Kidney glomerular epithelial cell (primary cell): ENCODE measurements at places on chromosomes 16 and 17.

DNA sequence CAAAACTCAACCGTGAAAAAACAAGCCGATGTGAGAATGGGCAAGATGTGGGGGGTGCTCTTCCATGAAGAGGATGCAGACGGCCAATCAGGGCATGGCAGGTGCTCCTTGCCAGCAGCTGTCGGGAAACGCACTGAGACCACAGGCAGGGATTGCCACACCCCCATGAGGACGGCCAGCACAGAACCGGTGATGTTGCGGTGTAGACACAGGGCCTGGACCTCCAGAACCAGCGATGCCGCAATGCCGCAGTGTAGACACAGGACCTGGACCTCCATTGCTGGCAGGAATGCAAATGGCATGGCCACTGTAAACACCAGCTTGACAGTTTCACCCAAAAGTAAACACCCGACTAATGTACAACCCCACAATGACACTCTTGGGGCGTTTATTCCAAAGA lies 164.9 kb downstream of the BANP start:
- no peak for DNase-seq

GRCh38 chr17:66509926-66510325 lies 207.5 kb downstream of the PRKCA start:
- DNase-seq, result no peak

- DNase-seq, result no peak
These were observed 157.3 kb downstream of the CDH13 start for GRCh38 chr16:82783933-82784572.

GRCh38 chr16:1346422-1347285 lies 5.0 kb downstream of the TSR3 start:
- no peak for DNase-seq

GRCh38 chr17:7136266-7136877 lies 21.8 kb upstream of the ASGR2 start:
- peak; percentile 12 for DNase-seq

DNA sequence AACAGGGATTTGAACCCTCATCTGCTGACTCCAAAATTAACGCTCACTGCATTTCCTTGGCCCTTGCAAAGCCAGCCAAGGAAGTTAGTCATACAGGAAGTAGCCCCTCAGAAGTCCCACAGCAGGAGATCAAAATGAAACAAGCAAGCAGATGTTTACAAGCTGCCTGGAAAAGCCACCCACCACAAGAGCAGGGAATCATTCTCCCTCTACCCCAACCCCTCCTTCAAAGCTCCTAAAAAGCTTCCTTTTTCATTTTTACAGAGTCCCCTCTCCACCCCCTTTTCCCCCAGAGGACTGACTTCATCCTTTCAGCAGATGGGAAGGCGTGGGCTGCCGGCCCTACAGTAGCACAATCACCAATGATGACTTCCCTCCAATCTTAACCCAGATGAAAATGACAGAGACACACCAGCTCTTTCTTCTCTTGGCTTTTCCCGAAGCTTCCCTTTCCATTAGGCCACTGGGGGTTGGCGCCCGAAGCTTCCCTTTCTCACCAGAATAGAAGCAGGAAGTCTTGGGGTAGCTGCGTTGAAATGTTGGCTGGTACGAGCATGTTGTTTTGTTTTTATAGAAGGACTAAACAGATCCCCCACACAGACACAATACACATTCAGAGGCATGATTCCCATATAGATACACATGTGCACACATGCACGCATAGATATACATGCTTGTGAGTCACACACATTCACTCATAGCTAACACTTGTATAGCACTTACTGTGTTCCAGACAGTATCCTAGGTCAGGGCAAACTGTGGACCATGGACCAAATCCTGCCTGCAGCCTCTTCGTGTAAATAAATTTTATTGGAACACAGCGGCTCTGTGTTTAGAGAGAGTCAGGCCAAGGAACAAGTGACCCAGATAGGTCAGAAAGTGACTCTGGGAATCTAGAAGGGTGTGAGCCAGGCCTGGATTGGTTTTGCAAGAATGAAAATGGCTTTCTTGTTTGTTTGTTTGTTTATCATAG lies 17.4 kb downstream of the ITPRIPL2 start:
- peak; percentile 8 for DNase-seq

DNA sequence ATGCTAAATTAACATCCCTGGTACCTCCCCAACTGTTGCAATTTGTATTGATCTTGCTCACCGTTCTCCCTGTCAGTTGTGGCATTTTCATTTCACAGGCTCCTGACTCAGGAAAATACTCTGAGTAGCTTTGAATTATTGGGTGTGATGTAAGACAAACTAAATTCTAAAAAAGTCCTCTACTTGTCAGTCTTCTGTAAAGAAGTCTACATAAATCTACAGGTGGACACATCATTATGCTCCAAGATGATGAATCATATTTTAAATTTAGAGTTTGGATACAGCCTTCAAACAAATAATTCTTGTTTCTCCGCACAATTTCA lies 47.2 kb downstream of the MARCHF10 start:
- no peak for DNase-seq

DNA sequence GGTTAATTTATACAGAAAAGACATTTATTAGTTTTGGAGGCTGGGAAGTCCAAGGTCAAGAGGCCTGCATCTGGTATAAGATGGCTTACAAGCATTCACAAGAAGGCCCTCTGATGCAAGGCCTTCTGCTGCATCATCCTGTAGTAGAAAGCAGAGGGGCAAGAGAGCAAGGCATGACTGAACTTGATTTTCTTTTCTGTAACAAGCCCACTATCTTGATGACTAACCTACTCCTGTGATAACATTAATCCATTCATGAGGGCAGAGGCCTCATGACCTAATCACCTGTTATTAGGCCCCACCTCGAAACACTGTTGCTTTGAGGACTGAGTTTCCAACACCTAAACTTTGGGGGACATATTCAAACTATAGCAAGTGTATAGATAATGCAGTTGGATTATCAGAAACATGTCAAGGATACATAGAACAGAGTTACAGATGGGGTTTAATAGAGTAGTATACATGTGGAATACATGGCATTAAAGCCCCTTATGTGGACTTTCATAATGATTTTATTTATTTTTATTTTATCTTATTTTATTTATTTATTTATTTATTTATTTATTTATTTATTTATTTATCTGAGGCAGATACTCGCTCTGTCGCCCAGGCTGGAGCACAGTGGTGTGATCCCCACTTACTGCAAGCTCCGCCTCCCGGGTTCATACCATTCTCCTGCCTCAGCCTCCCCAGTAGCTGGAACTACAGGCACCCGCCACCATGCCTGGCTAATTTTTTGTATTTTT lies 88.2 kb downstream of the CHD9 start:
- no peak for DNase-seq

DNA sequence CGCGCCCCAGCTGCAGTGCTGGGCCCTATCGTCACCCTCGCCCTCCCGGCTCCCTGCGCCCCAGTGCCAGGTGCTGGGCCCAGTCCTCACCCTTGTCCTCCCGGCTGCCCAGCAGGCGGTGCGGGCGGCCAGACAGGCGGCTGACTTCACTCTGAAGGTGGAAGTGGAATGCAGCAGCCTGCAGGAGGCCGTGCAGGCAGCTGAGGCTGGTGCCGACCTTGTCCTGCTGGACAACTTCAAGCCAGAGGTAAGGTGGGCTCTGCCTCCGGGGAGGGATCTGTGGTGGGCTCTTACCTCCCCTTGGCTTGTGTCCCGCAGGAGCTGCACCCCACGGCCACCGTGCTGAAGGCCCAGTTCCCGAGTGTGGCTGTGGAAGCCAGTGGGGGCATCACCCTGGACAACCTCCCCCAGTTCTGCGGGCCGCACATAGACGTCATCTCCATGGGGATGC lies 17.9 kb downstream of the QPRT start:
- DNase-seq, result no peak

DNA sequence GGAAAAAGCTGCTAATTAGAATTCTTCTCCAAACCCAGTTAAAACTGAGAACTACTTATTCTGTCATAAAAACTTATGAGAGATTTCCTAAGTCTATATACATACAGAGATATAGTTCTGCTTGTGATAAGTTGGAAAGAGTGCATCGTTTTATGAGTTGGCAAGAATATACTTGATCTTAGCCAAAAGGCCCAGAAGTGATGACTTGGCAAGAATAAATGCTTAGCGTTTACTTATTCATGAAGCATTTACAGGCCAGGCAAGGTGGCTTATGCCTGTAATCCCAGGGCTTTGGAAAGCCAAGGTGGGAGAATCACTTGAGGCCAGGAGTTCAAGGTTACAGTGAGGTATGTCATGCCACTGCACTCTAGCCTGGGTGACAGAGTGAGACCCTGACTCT lies 81.7 kb downstream of the CYB561 start:
- no peak for DNase-seq

DNA sequence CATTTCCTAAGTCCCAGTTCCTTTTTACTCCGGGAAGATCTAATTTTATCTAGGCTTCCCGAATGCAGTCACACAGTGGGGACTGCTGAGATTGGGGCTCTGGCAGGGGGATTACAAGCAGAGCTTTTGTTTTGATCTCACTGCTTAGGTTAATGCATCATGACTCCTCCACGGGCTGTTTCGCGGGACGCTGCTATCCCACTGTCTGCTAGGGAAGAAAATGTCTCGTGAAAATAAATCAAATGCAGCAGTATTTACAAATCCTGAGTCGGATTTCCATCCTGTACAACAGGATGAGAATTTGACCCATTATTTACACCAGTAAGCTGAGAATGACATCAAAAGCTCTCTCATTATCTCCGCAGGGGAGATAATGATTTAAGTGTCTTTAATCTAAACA lies 83.8 kb downstream of the CDH11 start:
- DNase-seq, result no peak

DNA sequence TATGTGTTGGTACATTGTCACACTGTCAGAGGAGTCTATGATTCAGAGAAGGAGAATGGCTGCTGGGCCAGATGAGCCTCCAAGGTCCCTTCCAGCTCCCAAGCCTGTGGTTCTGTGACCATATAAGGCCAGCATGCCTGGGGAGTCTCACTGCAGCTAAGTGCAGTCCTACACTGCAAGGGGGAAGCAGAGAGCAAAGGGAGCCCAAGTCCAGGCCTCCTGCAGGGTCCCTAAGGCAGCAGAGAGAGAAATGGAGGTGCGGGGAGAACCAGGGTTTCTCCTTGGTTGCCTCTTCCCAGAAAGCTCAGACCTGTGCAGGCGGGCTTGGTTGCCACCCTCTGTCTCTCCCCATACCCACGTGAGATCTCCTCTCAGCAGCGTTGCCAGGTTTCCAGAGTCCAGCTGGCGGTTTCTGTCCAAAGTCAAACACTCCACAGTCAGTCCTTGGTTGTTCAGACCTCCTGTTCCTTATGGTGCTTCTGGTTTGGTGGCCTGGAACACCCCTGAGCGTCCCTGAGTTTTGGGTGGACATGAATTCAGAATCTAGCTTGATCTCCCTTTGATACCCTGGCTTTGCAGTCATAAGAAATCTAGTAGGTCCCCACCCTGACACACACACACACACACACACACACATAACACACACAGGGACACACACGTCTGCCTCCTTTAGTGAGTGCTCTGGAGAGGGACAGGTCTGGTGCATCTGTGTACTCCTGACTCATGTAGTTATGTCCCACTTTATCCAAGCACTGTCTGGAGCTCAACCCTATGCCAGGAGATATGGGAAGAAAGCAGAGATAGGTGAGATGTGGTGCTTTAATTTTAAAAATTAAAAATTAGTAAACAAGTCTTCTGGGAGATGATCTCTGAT lies 78.8 kb downstream of the GNAO1 start:
- peak; percentile 34 for DNase-seq

- DNase-seq, result no peak
These were observed 39.3 kb upstream of the TEKT1 start for GRCh38 chr17:6870841-6871240.

- no peak for DNase-seq
These were observed 17.3 kb downstream of the GRB7 start for GRCh38 chr17:39754958-39755553.

- peak; percentile 90 for DNase-seq
These were observed at the start of gene MNT for GRCh38 chr17:2400877-2401425. MNT (minus strand) TSS chr17:2401060; CDS start chr17:2400712, 348 bp downstream.

- DNase-seq, result no peak
These were observed 183.8 kb downstream of the CCDC182 start for GRCh38 chr17:57561072-57561861.

DNA sequence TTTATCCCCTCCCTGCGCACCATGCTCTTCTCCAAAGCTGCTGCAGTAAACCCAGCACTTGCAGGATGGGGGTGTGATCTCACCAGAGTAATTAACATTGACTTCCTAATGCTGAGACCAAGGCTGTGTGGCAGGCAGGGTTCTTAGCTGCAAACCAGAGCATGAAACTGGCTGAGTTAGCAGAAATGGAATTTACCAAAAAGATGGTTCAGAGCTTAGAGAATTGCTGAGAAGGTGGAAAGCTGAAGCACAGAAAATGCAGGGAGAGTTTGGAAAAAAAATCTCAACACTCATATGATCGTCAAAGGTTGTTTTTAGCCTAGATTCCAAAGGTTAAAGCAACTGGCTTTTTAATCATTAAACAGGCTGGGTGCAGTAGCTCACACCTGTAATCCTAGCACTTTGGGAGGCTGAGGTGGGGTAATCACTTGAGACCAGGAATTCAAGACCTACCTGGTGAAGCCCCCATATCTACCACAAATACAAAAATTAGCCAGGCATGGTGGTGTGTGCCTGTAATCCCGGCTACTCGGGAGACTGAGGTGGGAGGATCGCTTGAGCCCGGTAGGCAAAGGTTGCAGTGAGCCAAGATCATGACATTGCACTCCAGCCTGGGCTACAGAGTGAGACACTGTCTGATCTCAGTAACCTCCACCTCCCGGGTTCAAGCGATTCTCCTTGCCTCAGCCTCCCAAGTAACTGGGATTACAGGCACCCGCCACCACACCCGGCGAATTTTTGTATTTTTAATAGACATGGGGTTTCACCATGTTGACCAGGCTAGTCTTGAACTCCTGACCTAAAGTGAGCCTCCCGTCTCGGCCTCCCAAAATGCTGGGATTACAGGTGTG lies 6.0 kb upstream of the TXNDC11 start:
- no peak for DNase-seq

DNA sequence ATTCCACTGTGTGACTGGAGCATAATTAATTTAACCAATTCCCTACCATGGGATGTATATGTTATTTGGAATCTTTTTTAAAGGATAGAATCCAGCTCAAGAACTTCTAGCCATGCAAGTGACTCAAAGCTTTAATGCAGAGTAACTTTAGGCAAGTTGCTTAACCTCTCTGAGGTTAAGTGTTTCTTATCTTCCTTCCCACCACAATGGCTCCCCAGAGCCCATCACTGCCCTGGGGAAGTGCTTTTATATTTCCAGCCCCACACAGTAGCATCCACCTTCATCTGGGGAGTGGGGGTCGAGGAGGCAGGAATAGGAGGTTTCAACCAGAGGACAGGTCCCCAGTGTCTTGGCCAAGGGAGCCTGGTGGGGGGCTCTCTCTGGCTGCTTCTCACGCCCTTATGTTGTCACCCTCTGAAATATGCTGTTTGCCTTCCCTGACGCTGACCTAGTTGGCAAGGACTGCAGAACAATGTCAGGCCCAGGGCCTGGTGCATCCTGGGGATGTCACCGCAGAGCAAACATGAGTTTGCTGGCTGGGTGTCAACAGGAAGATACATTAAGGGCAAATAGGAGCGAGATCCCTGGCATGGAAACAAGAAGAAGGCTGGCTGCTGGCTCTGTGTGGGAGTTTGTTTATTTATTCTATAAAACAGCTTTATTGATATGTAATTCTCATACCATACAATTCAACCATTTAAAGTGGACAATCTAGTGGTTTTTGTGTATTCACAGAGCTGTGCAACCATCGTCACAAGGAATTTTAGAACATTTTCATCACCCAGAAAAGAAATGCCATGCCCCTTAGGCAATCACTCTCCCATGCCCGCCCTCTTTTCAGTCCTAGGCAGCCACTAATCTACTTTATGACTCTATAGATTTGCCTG lies 46.6 kb upstream of the WSB1 start:
- DNase-seq, result peak; percentile 33
